ENCODE measurements at places on chromosomes 6 and 20. TPM values are rescaled to one million over a fixed set of nuclear protein-coding genes. Genes with fewer than 3 reads are reported as not detected.

GRCh38 chr20:61875221-61875885 lies 190.3 kb downstream of the TAF4 start:
- peaks cover 2% of the 10 kb centered on the region for H3K27me3 ChIP-seq
- no peak overlapping the region for H3K4me3 ChIP-seq
- H3K36me3 ChIP-seq = peaks cover 3% of the 10 kb centered on the region
- H3K27ac ChIP-seq = no peak overlapping the region
- no peaks in the 10 kb centered on the region for H3K4me1 ChIP-seq
- peak; percentile 56 for DNase-seq

DNA sequence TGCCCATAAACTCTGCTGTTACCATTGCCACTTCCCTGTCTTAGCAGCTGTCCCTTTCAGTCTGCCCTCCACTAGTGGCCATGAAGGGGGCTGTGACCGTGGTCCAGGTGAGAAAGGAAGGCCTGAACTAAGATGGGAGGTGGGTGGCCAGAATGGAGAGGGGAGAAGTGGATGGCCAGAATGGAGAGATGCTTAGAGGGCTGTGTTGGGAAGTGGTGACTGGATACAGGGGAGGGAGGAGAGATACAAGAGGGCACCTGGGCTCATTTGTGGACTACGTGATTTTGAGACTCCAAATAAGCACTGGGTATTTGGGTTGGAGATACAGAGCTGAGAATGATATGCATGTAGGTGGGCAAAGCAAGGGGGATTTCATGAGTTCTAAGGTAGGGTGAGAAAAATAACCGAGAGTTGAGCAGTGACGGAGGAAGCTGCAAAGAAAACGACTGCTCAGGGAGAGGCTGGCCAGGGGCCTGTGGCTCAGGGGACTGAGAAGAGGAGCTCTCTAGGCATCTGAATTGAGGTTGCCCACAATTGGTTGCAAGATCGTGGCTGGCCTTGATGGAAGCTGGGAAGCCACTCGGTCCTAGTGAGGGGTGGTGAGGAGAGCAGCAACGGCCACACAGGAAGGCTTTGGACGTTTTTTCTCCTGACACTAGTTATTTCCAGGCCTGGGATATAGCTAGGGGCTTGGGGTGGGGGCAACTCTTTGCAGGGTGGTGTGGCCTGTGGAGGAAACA lies 36.9 kb downstream of the PANK2 start:
- H3K27me3 ChIP-seq = no peaks in the 10 kb centered on the region
- no peak overlapping the region for H3K4me3 ChIP-seq

DNA sequence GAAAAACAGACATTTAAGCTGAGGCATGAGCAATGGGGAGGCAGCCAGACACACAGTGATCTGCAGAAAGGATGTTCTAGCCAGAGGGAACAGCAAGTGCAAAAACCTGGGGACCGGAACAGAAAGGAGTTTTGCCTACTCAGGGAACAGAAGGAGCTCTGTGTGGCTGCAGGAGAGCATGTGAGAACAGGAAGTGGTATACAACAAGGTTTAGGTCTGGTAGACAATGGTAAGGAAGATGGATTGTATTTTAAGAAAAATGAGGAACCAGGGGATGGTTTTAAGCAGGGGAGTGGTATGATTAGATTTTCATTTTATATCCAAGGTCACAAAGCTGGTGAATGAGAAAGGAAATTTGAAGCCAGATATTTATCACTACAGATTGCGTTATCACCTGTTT lies 157.5 kb downstream of the UNC5CL start:
- H3K4me1 ChIP-seq = no peaks in the 10 kb centered on the region
- no peak overlapping the region for H3K27ac ChIP-seq
- H3K36me3 ChIP-seq = peaks cover 8% of the 10 kb centered on the region
- H3K27me3 ChIP-seq = no peaks in the 10 kb centered on the region
- H3K4me3 ChIP-seq = no peak overlapping the region

GRCh38 chr6:44738601-44739146 lies 351.2 kb downstream of the CDC5L start:
- H3K27me3 ChIP-seq = no peaks in the 10 kb centered on the region
- no peaks in the 10 kb centered on the region for H3K36me3 ChIP-seq
- H3K27ac ChIP-seq = no peak overlapping the region

GRCh38 chr6:149026530-149026942 lies 279.7 kb downstream of the UST start:
- H3K27ac ChIP-seq = no peak overlapping the region
- no peak overlapping the region for H3K4me3 ChIP-seq

GRCh38 chr20:62066983-62067433 lies 1.3 kb upstream of the TAF4 start:
- H3K27me3 ChIP-seq = no peaks in the 10 kb centered on the region
- H3K36me3 ChIP-seq = peaks cover 5% of the 10 kb centered on the region
- H3K4me1 ChIP-seq = no peaks in the 10 kb centered on the region

DNA sequence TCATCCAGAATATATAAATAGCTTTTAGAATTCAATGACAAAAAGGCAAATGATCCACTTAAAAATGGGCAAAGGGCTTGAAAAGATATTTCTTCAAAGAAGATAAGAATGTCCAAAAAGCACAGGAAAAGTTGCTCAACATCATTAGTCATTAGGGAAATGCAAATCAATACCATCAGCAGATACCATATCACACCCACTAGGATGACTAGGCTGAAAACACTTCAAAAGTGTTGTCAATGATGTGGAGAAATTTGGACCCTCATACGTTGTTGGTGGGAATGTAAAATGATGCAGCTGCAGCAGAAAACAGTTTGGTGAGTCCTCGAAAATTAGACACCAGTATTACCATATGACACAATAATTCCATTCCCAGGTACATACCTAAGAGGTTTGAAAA lies 303.6 kb upstream of the SLC35B3 start:
- H3K36me3 ChIP-seq = no peaks in the 10 kb centered on the region
- DNase-seq = no peak
- H3K4me1 ChIP-seq = no peaks in the 10 kb centered on the region

- peaks cover 28% of the 10 kb centered on the region for H3K36me3 ChIP-seq
- no peaks in the 10 kb centered on the region for H3K4me1 ChIP-seq
- H3K27me3 ChIP-seq = no peaks in the 10 kb centered on the region
- H3K27ac ChIP-seq = no peak overlapping the region
Observed at GRCh38 chr20:49009899-49010631, 36.0 kb upstream of the CSE1L start.

DNA sequence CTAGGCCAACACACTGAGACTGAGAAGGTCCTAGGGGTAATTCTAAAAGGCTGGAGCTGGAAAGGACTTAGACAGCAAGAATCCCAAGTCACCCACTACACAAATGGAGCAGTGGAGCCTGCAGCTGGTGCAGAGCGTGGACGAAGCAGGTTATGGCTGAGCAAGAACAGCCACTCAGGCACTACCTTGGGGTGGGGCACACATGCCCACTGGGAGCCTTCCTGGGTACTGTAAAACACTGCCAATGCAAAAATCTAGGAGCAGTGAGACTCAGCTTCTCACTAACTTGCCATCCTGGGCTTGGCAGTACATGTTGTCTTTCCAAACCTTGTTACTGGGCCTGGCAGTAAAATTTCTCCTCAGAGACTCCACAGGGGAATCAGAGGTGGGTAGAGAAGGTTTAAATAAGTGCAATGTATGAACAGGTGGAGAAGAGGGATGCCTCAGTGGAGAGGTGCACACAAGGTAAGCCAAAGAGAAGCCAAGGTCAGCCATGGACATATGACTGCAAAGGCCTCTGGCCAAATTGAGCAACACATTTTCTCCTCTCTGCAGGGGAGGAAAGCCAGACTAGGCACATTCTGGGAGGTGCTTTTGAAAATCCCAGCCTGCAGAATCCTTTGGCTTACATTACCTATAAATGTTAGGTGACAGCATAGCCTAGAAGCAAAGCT lies 105.6 kb downstream of the TNFRSF21 start:
- H3K4me1 ChIP-seq = no peaks in the 10 kb centered on the region
- H3K4me3 ChIP-seq = no peak overlapping the region
- H3K27ac ChIP-seq = no peak overlapping the region
- no peaks in the 10 kb centered on the region for H3K27me3 ChIP-seq

DNA sequence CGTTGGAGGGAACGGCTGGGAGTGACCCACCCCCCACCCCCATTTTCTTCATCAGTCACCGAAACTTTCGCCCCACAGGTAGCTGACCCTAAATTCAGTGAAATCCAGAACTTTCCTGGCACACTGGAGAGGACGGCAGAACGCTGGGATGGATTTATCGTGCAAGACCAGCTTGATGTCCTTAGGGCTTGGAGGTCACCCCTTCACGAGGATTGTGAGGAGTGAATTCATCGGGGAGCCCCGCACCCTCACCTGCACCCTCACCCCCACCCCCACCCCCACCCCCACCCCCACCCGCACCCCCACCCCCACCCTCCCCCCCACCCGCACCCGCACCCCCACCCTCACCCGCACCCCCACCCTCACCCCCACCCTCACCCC lies 13.3 kb upstream of the TCFL5 start:
- no peak overlapping the region for H3K27ac ChIP-seq
- H3K36me3 ChIP-seq = no peaks in the 10 kb centered on the region
- 0 out of 3 replicates have a peak overlapping the region, but pooled peaks have one; percentile 53 for H3K4me3 ChIP-seq
- no peak for DNase-seq
- no peaks in the 10 kb centered on the region for H3K27me3 ChIP-seq
- H3K4me1 ChIP-seq = no peaks in the 10 kb centered on the region

DNA sequence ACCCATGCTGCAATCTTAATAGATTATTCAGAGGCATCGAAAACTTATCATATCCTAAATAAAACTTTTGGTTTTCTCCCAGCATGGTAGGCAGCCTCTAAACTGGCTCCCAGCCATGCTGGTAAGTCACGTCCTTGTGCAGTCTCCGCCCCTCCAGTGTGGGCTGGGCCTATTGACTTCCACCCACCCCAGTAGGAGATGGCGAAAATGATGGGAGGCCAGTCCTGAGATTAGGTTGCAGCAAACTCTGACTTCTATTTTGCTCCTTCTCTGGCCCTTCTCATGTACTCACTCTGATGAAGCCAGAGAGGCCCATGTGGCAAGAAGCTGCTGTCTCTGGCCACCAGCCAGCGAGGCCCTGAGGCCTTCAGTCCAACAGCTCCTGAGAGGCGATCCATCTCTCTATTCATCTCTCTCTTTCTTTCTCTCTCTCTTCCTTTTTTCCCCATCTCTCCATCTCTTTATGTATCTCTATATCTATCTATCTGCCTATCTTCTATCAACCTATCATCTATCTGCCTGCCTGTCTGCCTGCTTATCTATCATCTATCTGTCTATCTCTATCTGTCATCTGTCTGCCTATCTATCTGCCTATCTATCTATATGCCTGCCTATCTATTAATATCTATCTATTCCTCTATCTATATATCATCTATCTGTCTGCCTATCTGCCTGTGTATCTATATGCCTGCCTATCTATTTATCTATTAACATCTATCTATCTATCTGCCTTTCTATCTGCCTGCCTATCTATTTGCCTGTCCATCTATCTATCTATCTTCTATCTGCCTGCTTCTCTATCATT lies 52.7 kb upstream of the STX16 start:
- H3K4me1 ChIP-seq = no peaks in the 10 kb centered on the region
- no peak overlapping the region for H3K4me3 ChIP-seq
- no peaks in the 10 kb centered on the region for H3K36me3 ChIP-seq
- no peak overlapping the region for H3K27ac ChIP-seq
- DNase-seq = no peak

The MYB gene
- 5.8 TPM for total RNA-seq

The KCNS1 gene
- total RNA-seq = 0.99 TPM

The RCAN2 gene
- 3.0 TPM for total RNA-seq

The BNIP5 gene
- not detected for total RNA-seq

The HLA-DOB gene
- total RNA-seq = 0.20 TPM

The TFAP2A gene
- 2.6 TPM for total RNA-seq

The DOK5 gene
- 4.5 TPM for total RNA-seq

The RHAG gene
- total RNA-seq = not detected
